ENCODE measurements at places on chromosomes 5 and 9.
A peak's percentile ranks its signal among the peaks of the same experiment; 100 is the strongest.

- DNase-seq: no peak
Measured at GRCh38 chr9:14526504-14526903, 166.7 kb downstream of the ZDHHC21 start.

GRCh38 chr9:35114840-35115628 is 628 bp downstream of the ATOSB start:
- DNase-seq: no peak

DNA sequence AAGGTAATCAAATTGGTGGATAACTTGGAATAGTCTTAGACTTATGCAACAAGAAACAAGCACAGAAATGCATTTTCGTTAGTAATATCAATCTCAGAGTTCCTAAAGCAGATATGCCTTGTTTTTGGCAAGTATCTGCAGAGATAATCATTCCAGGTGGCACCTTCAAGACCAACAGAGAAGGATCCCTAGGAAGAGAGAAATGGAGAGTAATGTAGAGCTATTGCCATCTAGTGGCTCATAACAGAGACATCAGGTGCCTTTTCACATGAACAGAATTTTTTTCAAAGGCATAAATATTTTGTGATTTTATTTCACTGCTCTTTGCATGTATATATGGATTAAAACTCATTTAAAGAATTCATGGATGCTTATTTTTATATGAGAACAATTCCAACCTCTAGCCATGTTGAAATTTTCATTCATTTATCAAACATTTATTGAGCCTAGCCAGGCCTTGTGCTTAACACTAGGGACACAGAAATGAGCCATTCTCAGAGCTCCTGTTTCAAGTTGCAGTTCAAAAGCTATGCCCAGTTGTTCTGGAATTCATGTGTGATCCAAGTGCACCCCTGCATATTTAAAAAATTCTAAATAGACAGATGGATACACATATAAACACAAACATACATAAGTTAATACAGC is 117.5 kb upstream of the OR13F1 start:
- peak; percentile 92 for DNase-seq

DNA sequence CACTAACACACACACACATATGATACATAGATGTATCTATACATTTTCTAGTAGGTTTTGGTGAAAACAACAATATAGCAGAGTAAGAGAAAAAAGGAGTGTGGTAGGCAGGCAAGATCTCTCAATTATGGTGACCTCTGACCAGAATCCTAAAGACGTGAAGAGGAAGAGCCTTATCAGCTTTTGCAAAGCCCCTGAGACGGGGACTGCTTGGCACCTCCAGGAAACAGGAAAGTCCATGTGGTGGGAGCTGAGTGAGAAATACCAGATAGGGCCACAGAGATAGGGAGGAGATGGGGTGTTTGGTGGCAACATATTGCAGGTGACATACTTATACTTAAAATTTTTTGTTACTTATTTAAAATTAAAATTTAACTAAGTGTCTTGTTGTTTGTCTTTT is 39.9 kb upstream of the CTXN3 start:
- no peak for DNase-seq

DNA sequence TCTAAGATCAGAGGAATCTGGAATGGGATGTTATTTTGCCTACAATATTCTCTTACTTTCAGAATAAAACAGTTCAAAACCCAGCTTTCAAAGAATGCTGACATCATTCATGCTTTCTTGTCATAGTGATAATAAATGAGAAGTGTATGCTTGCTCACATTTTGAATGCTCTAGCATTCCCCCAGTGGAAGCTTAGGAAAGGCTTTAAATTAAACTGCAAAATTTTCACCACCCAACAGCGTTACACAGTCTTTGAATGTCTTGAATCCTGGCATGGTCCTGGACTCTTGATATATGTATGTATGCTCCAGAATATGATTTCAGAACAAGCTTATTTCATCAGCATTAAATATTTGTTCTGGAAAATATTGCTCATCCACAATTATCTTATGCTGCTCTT is 964.3 kb upstream of the NUDT12 start:
- no peak for DNase-seq

- no peak for DNase-seq
Measured at GRCh38 chr5:170478306-170478705, 25.5 kb upstream of the KCNIP1 start.

GRCh38 chr5:159082474-159082873 is 17.2 kb downstream of the EBF1 start:
- DNase-seq: no peak

DNA sequence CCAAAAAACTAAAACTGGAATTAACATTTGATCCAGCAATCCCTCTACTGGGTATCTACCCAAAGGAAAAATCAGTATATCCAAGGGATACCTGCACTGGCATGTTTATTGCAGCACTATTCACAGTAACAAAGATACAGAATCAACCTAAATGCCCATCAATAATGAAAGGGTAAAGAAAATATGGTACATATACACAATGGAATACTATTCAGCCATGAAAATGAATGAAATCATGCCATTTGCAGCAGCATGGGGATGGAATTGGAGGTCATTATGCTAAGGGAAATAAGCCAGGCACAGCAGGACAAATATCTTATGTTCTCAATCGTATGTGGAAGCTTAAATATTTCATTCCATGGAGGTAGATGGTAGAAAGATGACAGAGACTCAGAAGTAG is 9.7 kb downstream of the VLDLR start:
- DNase-seq: no peak

- no peak for DNase-seq
Measured at GRCh38 chr5:41404757-41405156, 105.6 kb downstream of the PLCXD3 start.

DNA sequence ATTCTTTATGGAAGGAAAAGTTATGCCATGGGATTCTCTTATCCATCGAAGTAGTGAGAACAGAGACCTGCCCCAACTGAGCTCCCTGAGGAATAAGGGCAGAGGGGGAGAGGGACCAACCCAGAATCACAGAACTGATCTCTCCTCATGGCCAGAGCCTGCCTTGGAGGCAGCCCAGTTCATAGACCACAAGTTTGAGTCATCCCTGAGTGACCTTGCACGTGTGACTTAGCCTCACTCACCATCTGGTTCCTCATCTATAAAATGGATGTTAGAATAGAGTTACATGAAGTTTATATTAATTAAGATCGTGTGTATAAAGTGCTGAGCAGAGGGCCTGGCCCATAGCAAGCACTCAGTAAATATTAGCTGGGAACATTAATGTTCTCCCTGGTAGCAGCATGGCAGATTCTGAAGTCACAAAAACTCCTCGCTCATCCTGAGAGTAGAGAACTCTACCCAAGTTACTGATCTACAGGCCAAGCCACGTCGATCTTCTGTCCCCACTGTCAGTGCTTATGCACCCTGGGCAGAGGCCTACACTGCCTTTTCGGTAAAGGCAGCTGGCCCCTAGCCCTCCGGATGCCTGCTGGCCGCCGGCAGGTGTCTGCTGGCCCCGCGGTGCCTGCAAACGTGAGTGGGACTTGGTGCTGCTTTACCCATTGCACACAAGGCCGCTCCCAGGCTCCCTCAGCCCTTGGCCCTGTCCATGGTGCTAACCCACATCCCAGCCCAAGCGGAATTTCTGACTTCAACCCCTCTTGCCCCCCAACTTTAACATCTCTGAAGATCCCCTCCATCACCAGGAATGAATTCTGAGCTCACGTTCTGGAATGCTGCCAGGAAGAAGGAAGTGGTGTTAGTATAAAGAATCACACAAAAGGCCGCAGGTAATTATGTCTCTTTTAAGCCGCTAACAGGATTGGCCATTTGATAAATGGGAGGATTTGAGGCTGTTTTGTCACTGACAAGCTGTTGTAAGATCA is 61.1 kb upstream of the ARAP3 start:
- peak; percentile 24 for DNase-seq

DNA sequence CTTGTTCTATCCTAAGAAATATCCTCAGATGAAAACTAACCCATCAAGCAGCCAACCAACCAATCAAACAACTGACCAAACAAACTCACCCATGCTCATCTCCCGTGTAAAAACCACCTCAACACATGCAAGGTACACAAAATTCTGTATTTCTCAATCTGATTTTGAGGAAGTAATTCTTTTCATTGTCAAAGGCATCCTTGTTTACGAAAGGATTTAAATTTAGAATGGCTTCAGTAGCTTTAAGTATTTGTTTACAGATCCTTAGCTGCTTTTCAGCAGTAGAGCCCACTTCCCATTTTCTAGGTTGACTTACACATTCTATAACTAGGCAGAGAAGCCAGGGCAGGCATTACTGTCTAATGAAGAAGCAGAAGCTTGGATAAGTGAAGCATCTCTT is 78.6 kb downstream of the NTRK2 start:
- no peak for DNase-seq

- no peak for DNase-seq
Measured at GRCh38 chr5:8824371-8824770, 721.5 kb downstream of the SEMA5A start.

- no peak for DNase-seq
Measured at GRCh38 chr5:172113036-172113435, 75.0 kb downstream of the STK10 start.

- DNase-seq: no peak
Measured at GRCh38 chr5:91031402-91031752, 351.7 kb downstream of the ARRDC3 start.

- no peak for DNase-seq
Measured at GRCh38 chr9:131361202-131361833, 32.6 kb upstream of the PRRC2B start.

DNA sequence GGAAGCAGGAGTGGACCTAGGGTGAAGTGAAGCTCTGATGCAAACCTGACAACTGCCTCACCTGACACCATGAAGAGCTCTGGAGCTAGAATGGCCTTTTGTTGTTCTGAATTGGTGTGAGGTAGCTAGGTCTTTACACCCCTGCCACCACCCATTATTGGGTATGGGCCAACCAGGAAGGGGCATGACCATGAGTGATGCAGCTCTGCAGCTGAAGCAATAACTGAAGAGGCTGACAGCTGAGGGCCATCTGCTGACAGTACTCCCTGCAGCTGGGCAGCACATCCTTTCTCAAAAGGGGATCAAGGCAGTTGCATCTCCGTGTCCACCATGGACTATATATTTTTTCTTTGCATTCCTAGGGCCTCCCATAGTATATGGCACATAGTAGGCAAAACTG is 87.0 kb upstream of the TLE1 start:
- DNase-seq: peak; percentile 87

- no peak for DNase-seq
Measured at GRCh38 chr5:172414531-172415361, 39.6 kb downstream of the SH3PXD2B start.

GRCh38 chr5:107219993-107220392 is 450.7 kb downstream of the EFNA5 start:
- DNase-seq: no peak

DNA sequence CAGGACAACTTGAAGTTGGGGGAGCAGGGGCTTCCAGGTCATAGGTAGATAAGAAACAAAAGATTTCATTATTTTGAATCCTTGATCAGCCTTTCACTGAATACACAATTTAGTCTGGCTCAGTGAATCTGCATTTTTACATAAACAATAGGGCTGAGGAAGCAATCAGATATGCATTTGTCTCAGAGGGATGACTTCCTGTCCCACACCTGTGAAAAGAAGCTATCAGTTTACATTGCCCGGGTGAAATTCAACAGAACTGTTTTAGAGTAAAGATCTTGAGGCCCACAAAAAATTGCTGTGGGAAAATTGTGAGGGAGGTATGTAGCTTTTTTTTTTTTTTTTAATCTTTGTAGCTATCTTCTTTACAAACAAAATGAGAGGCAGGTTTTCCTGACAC is 38.3 kb downstream of the DNAJB5 start:
- no peak for DNase-seq

GRCh38 chr9:95609426-95609825 is 92.7 kb upstream of the PTCH1 start:
- no peak for DNase-seq

GRCh38 chr5:142197098-142197497 is 88.5 kb downstream of the NDFIP1 start:
- no peak for DNase-seq

DNA sequence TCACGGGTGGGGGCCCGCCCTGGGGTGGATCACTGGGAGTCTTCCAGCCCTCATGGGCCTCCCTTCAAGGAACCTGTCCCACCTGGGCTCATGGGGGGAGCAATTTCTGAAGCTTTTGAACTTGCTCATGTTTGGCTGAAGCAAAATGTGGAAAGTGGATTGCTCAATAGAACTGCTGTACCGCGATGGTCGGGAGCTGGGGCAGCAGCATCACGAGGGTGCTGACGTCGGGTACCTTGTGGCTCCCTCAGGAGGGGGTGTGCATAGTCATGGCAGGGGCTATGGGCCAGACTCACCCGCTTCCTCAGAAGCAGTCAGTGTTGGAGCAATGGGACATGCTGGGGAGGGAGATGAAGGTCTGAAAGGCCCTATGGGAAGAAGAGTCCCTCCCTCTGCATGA is 57.9 kb downstream of the PRRT1B start:
- no peak for DNase-seq

DNA sequence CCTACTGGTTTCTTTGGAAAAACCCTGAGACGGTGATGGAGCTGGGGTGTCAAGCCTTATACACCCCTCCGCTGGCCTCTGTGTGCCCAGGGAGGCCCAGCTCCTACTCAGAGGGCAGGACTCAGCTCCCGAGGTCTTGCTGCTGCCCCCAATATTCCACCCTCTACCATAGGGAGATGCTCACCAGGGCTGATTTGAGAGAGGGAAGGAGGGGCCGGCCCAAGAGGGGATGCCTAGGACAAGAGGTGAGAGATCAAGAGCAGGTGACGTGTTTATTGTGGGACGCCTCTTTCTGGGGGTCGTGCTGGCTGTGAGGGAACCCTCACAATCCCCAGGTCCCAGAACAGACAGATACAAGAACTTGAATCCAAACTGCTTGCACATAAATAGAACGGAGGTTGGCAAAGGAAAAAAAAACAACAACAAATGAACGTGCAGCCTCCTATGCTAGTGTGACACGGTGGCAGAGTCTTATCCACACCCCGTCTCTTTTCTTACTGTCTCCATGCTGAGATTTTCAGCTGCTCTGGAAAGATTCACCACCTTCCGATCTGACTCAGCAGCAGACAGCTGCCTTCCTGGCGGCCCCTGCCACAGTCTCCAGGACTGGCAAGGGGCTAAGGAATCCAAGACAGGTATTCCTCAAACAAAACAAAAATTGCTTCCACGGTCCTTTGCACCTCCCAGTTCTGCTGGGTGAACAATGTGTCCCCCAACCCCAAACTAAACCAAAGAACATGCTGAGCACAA is 22.3 kb downstream of the FABP6 start:
- DNase-seq: no peak

GRCh38 chr9:133563291-133563796 is 28.8 kb downstream of the ADAMTSL2 start:
- no peak for DNase-seq

DNA sequence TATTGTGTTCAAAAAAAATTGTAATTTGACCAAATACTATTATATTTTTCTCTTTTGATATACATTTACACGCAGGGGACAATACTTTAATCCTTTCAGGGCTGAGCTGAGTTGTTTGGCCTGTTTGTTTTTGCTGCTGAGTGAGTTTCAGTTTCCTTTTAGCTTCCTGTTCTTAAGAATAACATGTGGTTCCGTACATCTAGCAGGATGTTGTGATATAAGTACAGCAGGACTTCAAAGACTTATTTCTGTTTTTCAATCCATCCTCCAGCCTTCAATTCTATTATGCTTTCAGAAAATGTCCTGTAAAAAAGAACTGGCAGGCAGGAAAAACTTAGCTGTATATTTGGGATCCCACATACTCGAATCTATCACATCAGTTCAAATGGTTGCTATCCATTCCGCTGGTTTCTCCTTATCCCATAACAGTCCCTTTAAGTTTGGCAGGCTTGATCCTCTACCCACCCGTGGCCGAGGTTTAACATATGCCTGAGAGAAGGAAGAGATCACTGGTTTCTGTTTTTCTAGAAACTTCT is 1037.3 kb upstream of the ACO1 start:
- DNase-seq: peak; percentile 47

- DNase-seq: no peak
Measured at GRCh38 chr5:78792345-78793055, 143.9 kb upstream of the LHFPL2 start.

- DNase-seq: no peak
Measured at GRCh38 chr5:1536871-1537602, 13.3 kb upstream of the LPCAT1 start.
